ENCODE measurements at places on chromosomes 12 and 14.
A peak's percentile ranks its signal among the peaks of the same experiment; 100 is the strongest.

GRCh38 chr12:22974865-22975264, 349.9 kb downstream of the ETNK1 start:
- no peak for DNase-seq

GRCh38 chr12:24943947-24944600, 4.8 kb downstream of the BCAT1 start:
- no peak for DNase-seq

GRCh38 chr12:575948-576614, 87.2 kb downstream of the NINJ2 start:
- peak; percentile 81 for DNase-seq

GRCh38 chr12:93393425-93393824, 15.7 kb downstream of the NUDT4 start:
- DNase-seq = no peak

- no peak for DNase-seq
Observed at GRCh38 chr12:5487076-5487475, 55.2 kb downstream of the NTF3 start.

- DNase-seq = peak; percentile 9
Observed at GRCh38 chr14:20477211-20477876, 8.1 kb downstream of the PNP start.

GRCh38 chr12:27974735-27975221, 2.2 kb upstream of the PTHLH start:
- no peak for DNase-seq

- peak; percentile 16 for DNase-seq
Observed at GRCh38 chr14:54722791-54723432, 156.0 kb downstream of the SAMD4A start.

DNA sequence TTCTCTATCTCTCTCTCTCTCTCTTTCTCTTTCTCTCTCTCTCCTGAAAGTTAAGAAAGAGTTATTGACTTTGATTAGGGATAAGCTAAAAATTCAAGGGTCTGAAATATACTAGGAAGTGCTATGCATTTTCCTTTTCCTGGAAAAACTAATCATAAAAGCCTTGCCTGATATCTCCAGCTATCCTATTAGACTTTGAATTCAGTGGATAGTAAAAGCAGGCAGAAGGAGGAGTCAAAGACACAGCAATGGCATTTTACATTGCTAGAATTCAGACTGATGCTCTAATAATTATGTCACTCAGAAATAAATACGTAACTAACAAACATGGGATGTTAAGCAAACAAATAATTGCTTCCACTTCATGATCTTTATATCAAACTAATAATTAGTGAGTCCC, 272.0 kb downstream of the SSPN start:
- DNase-seq = no peak

DNA sequence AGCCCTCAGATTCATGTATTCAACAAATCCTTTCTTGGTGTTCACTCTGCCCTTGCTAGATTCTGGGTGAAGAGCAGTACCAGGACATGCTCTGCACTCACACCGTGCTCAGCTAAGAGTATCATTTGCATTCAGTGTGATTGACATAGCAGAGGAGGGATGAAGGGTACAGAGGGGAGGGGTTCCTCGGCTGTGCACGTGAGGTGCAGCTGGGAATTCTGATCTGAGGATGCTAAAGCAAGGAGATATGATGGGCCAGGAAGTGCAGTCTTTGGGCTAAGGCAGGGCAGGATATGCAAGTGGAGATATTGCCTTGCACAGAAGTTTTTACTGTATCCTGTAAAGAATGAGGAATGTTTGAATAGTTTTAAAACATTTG, 108.6 kb downstream of the FGD4 start:
- DNase-seq = no peak

GRCh38 chr12:4584896-4585295, 22.9 kb downstream of the DYRK4 start:
- no peak for DNase-seq
